ENCODE measurements at places on chromosomes 11 and 22.
A peak's percentile ranks its signal among the peaks of the same experiment; 100 is the strongest.

- peaks cover 1% of the 10 kb centered on the region for H3K4me1 ChIP-seq
- no peak overlapping the region for H3K27ac ChIP-seq
- H3K27me3 ChIP-seq = no peaks in the 10 kb centered on the region
These were observed 1.2 kb downstream of the CRYBB1 start for GRCh38 chr22:26616650-26617049.

- no peaks in the 10 kb centered on the region for H3K27me3 ChIP-seq
- no peak overlapping the region for H3K4me3 ChIP-seq
- H3K4me1 ChIP-seq = peaks cover 33% of the 10 kb centered on the region
These were observed 11.1 kb downstream of the TXN2 start for GRCh38 chr22:36470162-36470993.

DNA sequence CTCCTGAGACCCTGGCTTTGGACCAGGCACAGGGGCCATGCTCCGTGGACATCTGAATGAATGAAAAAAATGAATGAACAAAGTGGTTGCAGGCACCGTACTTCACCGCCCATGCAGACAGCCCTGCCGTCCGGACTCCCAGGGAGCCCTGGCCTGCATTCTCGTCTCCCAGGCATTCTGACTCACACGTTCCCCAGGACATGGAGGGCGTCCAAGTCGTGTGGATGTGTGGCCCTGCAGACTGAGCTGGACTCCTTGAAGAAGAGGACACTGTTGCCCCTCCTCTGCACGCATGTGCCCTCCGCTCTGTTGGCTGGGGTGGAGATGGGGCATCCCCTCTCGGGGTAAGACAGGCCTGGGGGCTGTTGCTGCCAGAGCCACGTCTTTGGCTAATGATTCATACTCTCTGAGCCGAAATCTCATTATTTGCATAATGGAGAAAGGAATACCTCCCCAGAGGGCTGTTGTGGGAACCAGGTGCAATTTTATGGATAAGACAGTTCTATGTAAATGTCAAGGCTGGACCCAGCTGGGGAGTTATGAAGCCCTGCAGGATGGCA lies 49.7 kb downstream of the RTL6 start:
- H3K4me1 ChIP-seq = peaks cover 5% of the 10 kb centered on the region
- DNase-seq = peak; percentile 16
- no peaks in the 10 kb centered on the region for H3K27me3 ChIP-seq
- H3K27ac ChIP-seq = no peak overlapping the region

GRCh38 chr11:106378513-106379179 lies 301.2 kb downstream of the AASDHPPT start:
- no peak overlapping the region for H3K4me3 ChIP-seq
- no peak overlapping the region for H3K27ac ChIP-seq
- H3K36me3 ChIP-seq = no peaks in the 10 kb centered on the region
- H3K4me1 ChIP-seq = no peaks in the 10 kb centered on the region
- no peak for DNase-seq

- H3K36me3 ChIP-seq = no peaks in the 10 kb centered on the region
- peaks cover 6% of the 10 kb centered on the region for H3K4me1 ChIP-seq
- no peak overlapping the region for H3K27ac ChIP-seq
- DNase-seq = no peak
- no peaks in the 10 kb centered on the region for H3K27me3 ChIP-seq
- H3K4me3 ChIP-seq = no peak overlapping the region
These were observed 43.6 kb upstream of the PRR5 start for GRCh38 chr22:44658311-44658953.

GRCh38 chr11:75868990-75869389 lies 54.0 kb downstream of the UVRAG start:
- no peak overlapping the region for H3K4me3 ChIP-seq
- H3K27ac ChIP-seq = no peak overlapping the region
- H3K4me1 ChIP-seq = peaks cover 31% of the 10 kb centered on the region
- no peak for DNase-seq

- H3K4me1 ChIP-seq = no peaks in the 10 kb centered on the region
- no peak for DNase-seq
- H3K4me3 ChIP-seq = no peak overlapping the region
- no peaks in the 10 kb centered on the region for H3K36me3 ChIP-seq
- H3K27ac ChIP-seq = no peak overlapping the region
These were observed 94.6 kb upstream of the PITPNB start for GRCh38 chr22:28013611-28014010.

DNA sequence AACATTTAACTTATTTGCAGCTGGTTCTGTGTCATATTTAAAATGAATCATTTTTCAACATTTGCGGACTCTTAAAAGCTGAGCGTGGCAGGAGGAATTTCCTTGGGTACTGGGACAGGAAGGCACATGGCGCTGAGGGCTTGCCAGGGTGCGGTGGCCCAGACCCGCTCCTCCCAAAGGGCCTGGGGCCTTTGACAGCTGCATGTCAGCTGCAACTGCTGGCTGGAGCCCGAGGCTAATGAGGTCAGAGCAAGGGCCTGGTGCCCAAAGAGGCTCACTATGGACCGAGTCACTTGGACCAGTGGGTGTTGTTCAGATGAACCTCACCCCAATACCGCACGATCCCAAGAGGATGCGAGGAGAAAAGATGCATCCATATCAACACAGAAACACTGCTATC lies 326.9 kb downstream of the CTTN start:
- no peaks in the 10 kb centered on the region for H3K4me1 ChIP-seq
- H3K4me3 ChIP-seq = no peak overlapping the region
- H3K36me3 ChIP-seq = no peaks in the 10 kb centered on the region
- peaks cover 9% of the 10 kb centered on the region for H3K27me3 ChIP-seq
- DNase-seq = no peak
- H3K27ac ChIP-seq = no peak overlapping the region

DNA sequence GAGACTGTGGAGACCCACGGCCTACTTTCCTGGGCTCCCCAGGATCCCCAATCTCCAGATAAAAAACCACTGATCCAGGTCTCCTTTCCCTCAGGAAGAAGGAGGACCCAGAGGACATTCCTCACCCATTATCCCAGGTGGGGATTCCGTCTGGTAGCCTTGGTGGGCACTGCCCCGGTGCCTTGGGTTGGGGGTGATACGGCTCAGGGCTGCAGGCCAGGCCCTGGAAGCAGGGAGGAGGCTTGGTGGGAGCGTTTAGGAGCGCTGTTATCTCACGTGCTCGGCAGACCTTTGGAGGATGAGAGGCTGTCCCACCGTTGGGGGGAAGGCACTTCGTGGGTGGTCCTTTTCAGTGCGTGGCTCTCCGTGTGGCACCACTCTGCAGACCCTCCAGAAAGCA lies 926.3 kb downstream of the BRD1 start:
- H3K4me1 ChIP-seq = no peaks in the 10 kb centered on the region
- H3K36me3 ChIP-seq = no peaks in the 10 kb centered on the region
- DNase-seq = no peak
- peaks cover 52% of the 10 kb centered on the region for H3K27me3 ChIP-seq
- H3K4me3 ChIP-seq = no peak overlapping the region
- no peak overlapping the region for H3K27ac ChIP-seq

DNA sequence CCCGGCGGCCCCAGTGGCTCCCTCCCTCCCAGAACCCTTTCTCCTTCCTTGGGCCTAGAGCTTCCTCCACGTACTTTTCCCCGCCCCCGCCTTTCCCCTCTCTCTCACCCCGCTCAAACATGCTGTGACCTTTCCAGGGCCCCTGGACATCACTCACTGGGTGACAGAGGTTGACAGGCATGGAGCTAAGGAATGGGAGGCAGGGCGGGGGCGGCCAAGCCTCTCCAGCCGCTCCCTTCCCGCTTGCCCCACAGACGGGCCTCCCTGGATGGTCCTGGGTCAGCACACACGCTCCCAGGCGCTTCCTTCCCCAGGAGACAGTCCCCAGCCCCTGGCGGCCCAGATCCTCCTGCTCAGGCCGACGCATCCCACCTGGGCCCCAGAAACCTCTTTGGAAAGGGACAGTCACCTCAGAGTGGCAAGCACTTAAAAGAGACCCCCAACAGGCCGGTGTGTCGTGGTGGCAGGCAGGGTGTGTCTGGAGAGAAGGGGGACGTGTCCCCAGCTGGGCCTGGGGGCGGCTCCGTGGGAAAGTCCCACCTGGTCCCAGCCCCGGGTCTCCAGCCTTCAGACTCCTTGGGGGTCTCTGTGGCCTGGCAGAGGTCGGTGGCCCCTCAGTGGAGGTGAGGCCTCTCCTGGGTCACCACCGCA lies 8.8 kb downstream of the H19 start:
- H3K27me3 ChIP-seq = no peaks in the 10 kb centered on the region
- H3K4me3 ChIP-seq = no peak overlapping the region
- no peak overlapping the region for H3K27ac ChIP-seq
- DNase-seq = no peak

DNA sequence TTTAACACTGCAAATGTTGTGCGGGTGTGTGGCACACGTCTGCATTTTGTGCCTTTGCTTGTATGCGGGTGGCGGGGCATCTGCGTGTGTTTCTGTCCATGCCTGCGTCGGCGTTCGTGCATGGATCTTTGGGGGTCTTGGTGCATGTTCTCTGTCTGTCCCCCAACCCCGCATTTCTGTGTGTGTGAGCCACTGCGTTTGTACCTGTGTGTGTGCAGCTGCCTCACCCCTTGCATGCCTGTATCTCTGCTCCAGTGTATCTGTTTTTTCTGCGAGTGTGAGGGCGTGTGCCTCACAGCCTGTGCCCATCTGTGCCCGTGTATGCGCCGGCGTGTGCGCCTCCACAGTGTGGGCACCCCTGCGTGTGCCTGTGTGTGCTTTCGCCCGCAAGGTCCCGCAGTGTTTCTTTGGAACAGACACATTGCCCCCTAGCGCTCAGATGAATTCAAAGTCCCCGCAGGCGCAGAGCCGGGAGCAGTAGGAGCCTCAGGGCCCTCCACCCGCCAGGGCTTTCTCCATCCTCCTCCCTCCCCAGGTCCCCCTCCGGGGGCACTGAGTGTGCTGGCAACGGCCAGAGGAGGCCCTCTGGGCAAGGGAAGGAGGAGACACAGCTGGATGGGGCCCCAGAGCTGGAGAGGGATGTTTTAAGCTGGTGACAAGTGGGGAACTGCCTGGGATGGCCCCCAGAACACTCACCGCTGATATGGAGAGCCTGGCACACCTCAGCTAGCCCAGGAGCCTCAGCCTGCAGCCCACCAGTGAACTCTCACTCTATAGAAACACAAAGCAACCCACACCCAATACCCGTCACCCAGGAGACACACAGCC lies 3.1 kb upstream of the MN1 start:
- H3K36me3 ChIP-seq = no peaks in the 10 kb centered on the region
- H3K4me1 ChIP-seq = peaks cover 16% of the 10 kb centered on the region
- DNase-seq = peak; percentile 67
- H3K27ac ChIP-seq = no peak overlapping the region
- no peak overlapping the region for H3K4me3 ChIP-seq

- H3K27ac ChIP-seq = no peak overlapping the region
- H3K4me3 ChIP-seq = no peak overlapping the region
- DNase-seq = no peak
- H3K4me1 ChIP-seq = no peaks in the 10 kb centered on the region
These were observed 361.2 kb downstream of the MN1 start for GRCh38 chr22:27440304-27440865.

DNA sequence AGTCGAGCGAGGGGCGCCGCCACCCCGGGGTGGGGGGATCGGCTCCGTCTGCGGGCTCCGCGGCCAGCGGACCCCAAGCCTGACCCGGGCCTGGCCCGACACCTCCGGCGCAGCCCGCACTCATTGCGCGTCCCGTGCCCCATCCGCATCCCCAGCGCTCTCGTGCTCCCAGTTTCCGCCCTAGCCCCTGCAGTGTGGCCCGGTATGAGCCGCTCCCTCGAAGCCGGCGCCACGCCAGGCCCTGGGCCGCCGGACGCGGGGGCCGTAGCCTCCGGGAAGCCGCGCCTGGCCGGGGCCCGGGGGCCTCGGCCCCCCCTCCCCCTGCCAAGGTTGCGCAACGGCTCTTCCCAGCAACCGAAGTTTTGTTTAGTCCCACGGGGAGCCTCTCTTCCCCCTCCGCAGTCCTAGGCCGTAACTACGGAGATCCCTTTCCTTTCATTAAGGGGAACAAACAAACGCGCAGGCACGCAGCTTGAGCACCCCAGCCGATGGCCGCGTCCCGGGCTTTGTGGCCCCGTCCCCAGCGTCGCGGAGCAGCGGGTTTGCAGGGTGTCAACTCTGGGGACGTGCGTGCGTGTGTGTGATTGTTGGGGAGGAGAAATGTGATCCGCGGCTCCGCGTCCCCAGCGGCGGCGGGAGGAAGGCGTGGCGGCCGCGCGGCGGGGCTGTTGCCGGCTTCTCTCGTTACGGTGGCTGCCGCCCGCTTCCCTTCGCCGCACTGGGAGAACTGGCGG lies 883 bp downstream of the HIPK3 start:
- peaks cover 9% of the 10 kb centered on the region for H3K36me3 ChIP-seq
- H3K4me3 ChIP-seq = peak overlapping the region; percentile 97
- no peaks in the 10 kb centered on the region for H3K27me3 ChIP-seq
- H3K27ac ChIP-seq = peak overlapping the region; percentile 98
- DNase-seq = peak; percentile 85

GRCh38 chr22:17258788-17259148 lies 39.5 kb upstream of the ADA2 start:
- no peaks in the 10 kb centered on the region for H3K27me3 ChIP-seq
- H3K27ac ChIP-seq = no peak overlapping the region
- DNase-seq = no peak
- peaks cover 25% of the 10 kb centered on the region for H3K4me1 ChIP-seq
- no peak overlapping the region for H3K4me3 ChIP-seq
- no peaks in the 10 kb centered on the region for H3K36me3 ChIP-seq

DNA sequence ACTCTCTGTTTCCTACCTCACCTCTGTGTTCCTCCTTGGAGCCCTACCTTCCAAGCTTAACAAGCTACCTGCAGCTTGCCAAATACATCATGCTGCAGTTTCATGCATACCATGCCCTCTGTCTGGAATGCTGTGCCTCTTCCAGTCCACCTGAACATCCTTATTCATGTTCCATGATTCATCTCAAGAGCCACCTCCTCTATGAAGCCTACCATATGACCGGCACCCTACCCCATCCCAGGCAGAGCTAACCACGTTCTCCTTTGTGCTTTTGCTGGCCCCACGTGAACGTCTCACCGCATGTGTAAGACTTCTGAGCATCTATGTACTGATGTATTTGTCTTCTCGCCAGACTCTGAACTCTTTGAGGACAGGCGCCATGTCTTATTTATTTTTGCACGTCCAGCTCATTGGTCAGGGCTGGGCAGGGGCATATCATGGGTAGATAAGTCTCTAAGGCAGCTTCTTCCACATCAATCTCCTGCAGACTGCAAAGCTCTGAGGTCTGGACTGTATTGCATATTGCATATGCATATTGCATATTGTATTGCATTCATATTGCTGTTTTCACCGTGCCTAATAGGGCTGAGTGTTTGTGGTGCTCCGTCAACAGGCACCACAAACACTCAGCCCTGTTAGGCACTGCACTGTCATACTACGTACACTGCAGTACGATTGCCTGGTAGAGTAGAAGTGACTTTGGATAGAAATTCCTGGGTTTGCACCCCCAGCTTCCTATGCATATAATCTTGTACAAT lies 31.0 kb downstream of the TST start:
- no peaks in the 10 kb centered on the region for H3K36me3 ChIP-seq
- peaks cover 3% of the 10 kb centered on the region for H3K4me1 ChIP-seq
- H3K27me3 ChIP-seq = peaks cover 32% of the 10 kb centered on the region
- no peak overlapping the region for H3K4me3 ChIP-seq
- no peak overlapping the region for H3K27ac ChIP-seq
